CD8-positive, alpha-beta T cell (primary cell): ENCODE measurements at places on chromosomes 3 and 15. TPM values are rescaled to one million over a fixed set of nuclear protein-coding genes. Genes with fewer than 3 reads are reported as not detected.

STRA6 gene
- total RNA-seq, result not detected

GRCh38 chr15:49675041-49675440 lies 54.2 kb downstream of the DTWD1 start:
- DNase-seq, result no peak

GRCh38 chr3:185332026-185332735 lies 30.8 kb upstream of the MAP3K13 start:
- DNase-seq, result no peak

- peak; percentile 15 for DNase-seq
Measured at GRCh38 chr3:136734382-136735070, 17.7 kb downstream of the STAG1 start.

DNA sequence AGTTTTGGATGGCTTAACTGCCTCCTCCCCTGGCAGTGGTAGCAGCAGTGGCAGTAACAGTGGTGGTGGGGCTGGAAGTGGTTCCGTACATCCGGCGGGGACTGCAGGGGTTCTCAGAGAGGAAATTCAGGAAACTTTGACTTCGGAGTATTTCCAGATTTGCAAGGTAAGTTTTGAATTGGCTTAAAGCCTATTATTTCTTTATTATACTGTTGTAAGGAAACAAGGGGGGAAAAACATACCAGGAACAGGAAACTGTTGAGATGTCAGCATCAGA lies 1.5 kb downstream of the STXBP5L start:
- DNase-seq, result no peak

DNA sequence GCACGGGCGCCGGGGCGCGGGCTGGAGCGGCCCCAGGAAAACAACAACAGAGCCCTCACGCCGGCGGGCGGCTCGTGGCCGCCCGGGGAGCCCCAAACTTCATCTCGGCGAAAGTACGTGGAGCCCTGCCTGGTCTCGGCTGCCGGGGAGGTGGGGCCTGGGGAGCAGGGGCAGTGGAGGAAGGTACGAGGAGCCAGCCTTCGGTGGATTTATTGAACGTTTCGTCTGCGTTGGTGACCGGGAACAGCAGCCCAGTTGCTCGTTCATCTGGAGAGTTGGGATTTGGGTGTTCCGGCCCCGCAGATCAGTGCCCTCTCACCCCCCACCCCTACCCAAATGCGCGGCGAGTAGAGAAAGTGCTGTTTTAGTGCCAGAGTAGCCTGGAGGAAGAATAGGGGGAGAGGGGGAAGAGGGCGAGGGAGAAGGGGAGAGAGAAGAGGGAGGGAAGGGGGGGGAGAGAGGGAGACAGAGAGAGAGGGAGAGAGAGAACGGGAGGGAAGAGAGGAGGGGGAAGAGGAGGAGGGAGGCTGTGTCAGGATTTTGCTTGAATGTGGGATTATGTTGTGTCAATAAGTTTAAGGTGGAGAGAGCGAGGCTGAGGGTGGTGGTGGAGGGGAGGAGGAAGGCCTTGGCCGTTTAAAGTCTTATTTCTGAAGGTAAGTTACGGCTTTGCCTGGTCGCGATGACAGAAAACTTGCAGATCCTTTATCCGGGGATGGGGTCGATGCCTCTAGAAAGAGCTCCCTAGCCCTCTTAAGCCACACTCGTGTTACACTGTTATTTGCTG lies 970 bp downstream of the BBX start:
- DNase-seq, result peak; percentile 57
